ENCODE measurements at places on chromosomes 1 and 21.

GRCh38 chr1:109133815-109134214 is 19.9 kb downstream of the ELAPOR1 start:
- no peak for DNase-seq

GRCh38 chr1:12040457-12041051 is 21.3 kb downstream of the MIIP start:
- DNase-seq, result no peak

GRCh38 chr1:205516362-205516761 is 11.9 kb downstream of the CDK18 start:
- DNase-seq, result no peak

GRCh38 chr21:30717105-30717504 is 1.5 kb downstream of the KRTAP21-3 start:
- no peak for DNase-seq

DNA sequence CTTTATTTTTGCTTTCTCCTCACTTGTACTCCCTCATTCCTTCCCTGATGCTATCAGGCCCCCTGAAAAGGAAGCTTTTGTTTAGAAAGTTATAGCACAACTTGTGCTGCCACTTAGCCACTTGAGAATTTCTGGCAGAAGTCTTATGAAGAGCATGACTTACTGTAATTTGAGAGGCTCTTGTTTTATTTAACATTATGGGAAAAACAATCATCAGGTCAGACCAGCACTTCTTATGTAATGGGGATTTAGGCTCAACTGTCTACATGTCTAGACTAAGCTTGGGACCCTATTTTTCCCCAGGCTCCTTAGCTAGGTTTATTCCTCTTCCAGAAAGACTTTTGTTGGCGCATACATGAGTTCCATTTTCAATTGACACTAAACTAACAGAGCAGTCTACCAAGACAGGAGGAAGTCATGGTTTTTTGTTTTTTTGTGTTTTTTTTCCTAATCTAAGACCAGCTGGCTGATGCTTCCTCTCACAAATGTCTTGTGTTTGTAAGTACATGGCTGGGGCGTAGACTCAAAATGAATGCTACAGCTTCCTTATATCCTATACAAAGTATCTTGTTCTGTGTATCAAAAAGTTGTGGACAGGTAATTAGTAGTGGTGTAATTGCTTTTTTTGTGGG is 31.5 kb downstream of the TNFSF4 start:
- DNase-seq, result no peak

DNA sequence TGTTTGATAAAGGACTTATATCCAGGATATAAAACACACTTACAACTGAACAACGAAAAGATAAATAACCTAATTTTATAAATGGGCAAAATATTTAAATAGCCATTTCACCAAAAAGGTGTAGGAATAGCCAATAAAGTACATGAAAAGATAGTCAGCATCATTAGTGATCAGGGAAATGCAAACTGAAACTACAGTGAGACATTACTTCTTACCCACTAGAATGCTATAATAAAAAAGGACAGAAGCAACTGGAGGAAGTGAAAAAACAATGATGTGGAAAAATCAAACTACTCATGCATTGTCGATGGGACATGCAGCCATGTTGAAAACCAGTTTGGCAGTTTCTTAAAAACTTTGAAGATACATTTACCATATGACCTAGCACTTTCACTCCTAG is 43.4 kb upstream of the HSD3B1 start:
- no peak for DNase-seq

DNA sequence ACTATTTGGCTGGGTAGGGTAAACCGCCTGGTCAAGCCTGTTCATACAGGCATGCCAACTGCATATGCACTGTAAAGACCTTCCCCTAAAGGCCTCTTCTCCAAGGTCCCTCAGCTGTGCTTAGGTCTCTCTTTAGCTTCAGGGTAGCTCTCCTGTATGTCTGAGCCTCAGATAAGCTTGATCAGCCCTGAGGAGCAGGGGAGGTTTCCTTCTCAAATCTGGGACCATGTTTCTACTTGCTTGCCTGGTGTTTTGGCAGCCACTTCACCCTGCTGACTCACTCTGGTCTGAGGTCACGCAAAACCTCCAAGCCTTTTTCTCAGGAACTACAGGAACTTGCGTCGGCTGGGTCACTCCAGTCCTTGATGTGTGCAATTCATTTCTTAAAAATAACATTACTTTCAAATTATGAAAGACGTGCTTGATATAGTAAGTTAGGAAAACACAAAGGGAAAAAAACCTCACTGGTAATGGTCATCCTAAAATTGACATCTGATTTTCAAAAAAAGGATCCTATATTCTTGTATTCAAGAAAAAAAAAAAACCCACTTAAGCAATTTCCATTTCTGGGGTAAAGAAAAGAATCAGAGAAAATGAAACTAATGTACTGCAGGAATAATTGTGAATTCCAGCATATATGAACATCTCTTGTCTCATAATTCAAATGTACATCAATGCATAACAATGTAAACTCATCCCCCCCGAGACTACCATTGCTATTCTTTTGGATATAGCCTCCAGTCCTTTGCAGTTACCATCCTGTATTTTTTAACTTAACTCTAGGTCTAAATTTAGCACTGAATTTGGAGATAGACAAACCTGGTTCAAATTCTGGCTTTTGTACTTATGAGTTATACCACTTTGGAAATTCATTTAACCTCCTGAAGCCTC is 24.8 kb upstream of the RNF19B start:
- DNase-seq, result no peak

DNA sequence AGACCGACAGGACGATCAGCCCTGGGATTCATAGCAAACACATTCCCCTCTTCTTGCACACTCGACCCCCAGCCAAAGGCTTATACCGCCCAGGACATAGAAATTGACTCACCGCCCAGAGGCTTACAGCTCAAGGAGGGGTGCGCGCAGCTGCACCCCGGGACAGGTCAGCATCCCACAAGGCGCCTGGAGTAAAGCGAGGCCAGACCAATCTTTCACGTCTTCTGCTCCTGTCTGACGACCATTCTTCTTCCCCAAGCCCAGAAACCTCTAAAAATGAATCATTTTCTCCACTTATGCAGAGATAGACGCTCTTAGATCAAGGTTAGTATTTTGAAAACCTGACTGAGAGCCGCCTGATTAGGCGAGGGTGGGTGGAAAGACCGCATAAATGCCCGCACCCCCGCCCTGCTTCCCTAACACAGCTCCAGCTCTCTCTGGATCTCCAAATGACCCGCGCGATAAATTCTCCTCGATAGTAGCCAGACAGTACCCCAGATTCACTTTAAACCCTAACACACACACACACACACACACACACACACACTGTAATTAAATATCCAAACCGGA is 1.9 kb upstream of the LHX8 start:
- DNase-seq, result no peak

- no peak for DNase-seq
These were observed 20.7 kb upstream of the RCC2 start for GRCh38 chr1:17460219-17460618.

GRCh38 chr1:109589679-109590078 is 29.7 kb downstream of the GNAT2 start:
- DNase-seq, result no peak

- no peak for DNase-seq
These were observed 484.8 kb downstream of the PTPRC start for GRCh38 chr1:199123615-199124014.

DNA sequence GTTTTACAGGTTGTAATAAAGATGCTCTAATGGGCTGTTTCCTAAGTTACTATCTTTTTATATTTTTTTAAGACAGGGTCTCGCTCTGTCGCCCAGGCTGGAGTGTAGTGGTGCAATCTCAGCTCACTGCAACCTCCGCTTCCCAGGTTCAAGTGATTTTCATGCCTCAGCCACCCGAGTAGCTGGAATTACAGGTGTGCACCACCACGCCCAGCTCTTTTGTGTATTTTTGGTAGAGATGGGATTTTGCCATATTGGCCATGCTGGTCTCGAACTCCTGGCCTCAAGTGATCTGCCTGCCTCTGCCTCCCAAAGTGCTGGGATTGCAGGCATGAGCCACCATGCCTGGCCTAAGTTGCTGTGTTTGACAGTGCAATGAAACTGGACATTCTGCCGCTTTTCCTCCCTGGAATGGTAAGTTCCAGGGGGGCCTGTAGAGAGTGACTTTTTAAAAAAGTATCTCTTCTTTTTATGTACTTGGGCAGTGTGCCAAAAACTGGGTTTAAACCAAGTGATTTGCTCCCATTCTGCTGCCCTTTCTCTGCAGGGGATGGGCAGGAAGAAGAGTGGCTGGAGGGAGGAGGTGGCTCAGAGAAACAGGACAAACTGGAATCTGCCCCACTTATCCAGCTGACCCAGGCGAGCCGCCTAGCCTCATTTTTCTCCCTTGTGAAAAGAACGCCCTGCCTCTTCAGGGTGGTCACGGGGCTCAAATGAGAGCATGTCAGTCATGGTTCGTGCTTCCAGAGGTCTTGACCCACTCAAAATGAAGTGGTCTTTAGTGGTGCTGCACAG is 2.3 kb downstream of the SLC37A1 start:
- no peak for DNase-seq

All from effector CD8-positive, alpha-beta T cell (primary cell).